Thyroid gland (tissue), 4 donors: ENCODE measurements at places on chromosomes 6 and 20. TPM values are rescaled to one million over a fixed set of nuclear protein-coding genes. Genes with fewer than 3 reads are reported as not detected.

DNA sequence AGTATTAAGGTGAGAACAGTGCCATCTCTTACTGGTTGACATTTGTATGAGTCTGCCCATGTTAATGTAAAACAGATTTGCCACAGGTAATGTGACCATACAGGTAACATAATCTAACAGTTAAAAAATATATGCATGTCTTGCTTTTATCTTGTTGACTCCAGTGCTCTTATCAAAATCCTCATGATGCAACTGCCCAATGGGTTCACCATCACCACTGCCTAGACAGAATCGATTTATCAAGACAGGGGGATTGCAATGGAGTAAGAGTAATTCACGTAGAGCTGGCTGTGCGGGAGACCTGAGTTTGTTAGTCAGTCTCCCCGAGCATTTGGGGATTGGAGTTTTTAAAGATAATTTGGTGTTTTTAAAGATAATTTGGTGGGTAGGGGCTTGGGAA lies 19.2 kb downstream of the SNX9 start:
- H3K4me3 ChIP-seq: no peak overlapping the region
- H3K27me3 ChIP-seq: no peaks in the 10 kb centered on the region
- H3K36me3 ChIP-seq: no peaks in the 10 kb centered on the region
- no peak for DNase-seq
- peaks cover 42% of the 10 kb centered on the region for H3K4me1 ChIP-seq

DNA sequence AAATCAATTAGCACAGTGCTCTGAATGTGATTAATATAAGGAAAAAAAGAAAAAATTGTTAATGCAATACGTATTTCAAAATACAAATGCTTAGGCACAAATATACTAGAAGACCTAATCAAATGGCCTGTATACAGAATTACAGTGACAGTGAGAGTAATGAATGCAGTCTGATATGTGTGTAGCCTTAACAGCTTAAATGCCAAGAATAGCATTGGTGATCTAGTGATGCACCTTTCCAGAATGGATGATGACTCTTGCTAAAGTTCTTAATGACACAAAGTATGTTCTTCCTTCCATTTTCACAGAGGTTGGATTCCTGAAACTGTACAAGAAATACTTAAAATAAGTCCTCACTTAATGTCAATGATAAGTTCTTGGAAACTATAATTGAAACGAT lies 131.0 kb downstream of the CDKAL1 start:
- peaks cover 7% of the 10 kb centered on the region for H3K4me1 ChIP-seq
- no peaks in the 10 kb centered on the region for H3K27me3 ChIP-seq
- H3K4me3 ChIP-seq: no peak overlapping the region
- H3K36me3 ChIP-seq: no peaks in the 10 kb centered on the region
- H3K27ac ChIP-seq: no peak overlapping the region

GRCh38 chr6:82701341-82701740 lies 337.7 kb downstream of the TPBG start:
- no peaks in the 10 kb centered on the region for H3K36me3 ChIP-seq
- no peak overlapping the region for H3K4me3 ChIP-seq
- no peaks in the 10 kb centered on the region for H3K27me3 ChIP-seq
- H3K27ac ChIP-seq: no peak overlapping the region
- H3K4me1 ChIP-seq: no peaks in the 10 kb centered on the region

DNA sequence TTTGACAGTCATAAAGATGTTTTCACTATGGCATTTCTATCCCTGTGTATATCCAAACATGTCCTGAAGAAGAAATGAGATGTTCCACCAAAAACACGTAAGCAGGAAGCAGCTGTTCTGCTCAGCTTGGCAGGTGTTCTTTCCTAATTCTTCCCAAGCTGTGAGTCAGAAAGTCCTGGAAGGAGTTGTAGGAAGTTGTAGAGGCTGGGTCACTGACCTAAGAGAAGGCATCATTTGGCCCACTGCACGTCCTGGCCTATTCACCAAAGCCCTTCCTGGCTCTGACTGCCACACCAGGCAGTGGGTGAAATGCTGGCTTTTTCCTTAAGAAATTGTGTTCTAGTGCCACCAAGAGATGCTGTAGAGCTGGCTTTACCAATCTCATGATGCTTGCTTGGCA lies 40.3 kb downstream of the STX11 start:
- peaks cover 9% of the 10 kb centered on the region for H3K36me3 ChIP-seq
- DNase-seq: no peak
- peaks cover 12% of the 10 kb centered on the region for H3K4me1 ChIP-seq
- no peak overlapping the region for H3K4me3 ChIP-seq
- H3K27ac ChIP-seq: peak overlapping the region; percentile 72
- H3K27me3 ChIP-seq: no peaks in the 10 kb centered on the region

Gene TFAP2C
- 6.9 TPM for total RNA-seq
